ENCODE measurements at places on chromosomes 6 and 20. TPM values are rescaled to one million over a fixed set of nuclear protein-coding genes. Genes with fewer than 3 reads are reported as not detected.

GRCh38 chr6:81228912-81229555, 523.4 kb downstream of the TENT5A start:
- H3K4me3 ChIP-seq = no peak overlapping the region
- H3K27me3 ChIP-seq = no peaks in the 10 kb centered on the region
- no peak overlapping the region for H3K27ac ChIP-seq
- no peaks in the 10 kb centered on the region for H3K36me3 ChIP-seq
- no peaks in the 10 kb centered on the region for H3K4me1 ChIP-seq

- peaks cover 6% of the 10 kb centered on the region for H3K36me3 ChIP-seq
- H3K27ac ChIP-seq = peak overlapping the region; percentile 78
- peak; percentile 82 for DNase-seq
- H3K4me3 ChIP-seq = peak overlapping the region; percentile 0
Observed at GRCh38 chr6:4941782-4942672, 61.8 kb downstream of the RPP40 start.

- no peaks in the 10 kb centered on the region for H3K27me3 ChIP-seq
- no peak overlapping the region for H3K4me3 ChIP-seq
- no peaks in the 10 kb centered on the region for H3K4me1 ChIP-seq
- H3K27ac ChIP-seq = no peak overlapping the region
- peak; percentile 47 for DNase-seq
Observed at GRCh38 chr20:50625986-50626677, 65.2 kb downstream of the RIPOR3 start.

DNA sequence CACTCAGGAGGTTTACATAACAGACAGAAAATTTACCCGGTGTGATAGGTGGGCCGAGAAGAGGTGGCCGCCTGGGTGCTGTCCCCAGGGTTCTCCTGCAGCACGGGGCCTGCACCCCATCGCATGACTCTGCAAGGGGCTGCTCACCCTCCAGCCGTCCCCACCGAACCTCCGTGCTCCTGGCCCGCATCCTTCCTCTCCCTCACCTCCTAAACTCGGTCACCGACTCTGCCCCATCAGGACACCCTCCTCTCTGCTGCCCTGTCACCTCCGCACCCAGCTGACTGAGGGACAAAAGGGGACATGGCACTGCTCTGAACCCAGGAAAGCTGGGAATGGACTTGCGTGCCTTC, 147.6 kb downstream of the SYNDIG1 start:
- H3K27me3 ChIP-seq = peaks cover 3% of the 10 kb centered on the region
- H3K4me1 ChIP-seq = no peaks in the 10 kb centered on the region
- H3K4me3 ChIP-seq = no peak overlapping the region
- no peaks in the 10 kb centered on the region for H3K36me3 ChIP-seq
- no peak for DNase-seq

DNA sequence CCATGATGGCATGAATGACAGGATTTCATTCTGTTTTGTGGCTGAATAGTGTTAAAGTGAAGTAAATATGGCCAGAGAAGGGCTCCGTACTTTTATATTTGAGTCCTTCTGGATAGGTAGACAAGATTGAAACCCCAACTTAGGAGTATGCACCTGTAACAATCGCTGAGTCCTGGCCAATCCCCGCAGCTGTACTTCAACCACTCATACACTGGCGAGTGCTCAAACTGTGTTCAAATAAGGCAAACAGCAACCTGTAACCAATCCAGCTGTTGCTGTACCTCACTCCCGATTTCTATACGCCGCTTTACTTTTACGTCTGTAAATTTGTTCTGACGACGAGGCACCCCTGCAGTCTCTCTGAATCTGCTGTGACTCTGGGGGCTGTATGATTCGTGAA, 6.7 kb downstream of the TTLL2 start:
- H3K4me1 ChIP-seq = peaks cover 6% of the 10 kb centered on the region
- H3K27ac ChIP-seq = no peak overlapping the region
- H3K27me3 ChIP-seq = peaks cover 11% of the 10 kb centered on the region
- no peak for DNase-seq

- H3K27ac ChIP-seq = no peak overlapping the region
- H3K27me3 ChIP-seq = peaks cover 4% of the 10 kb centered on the region
- H3K4me3 ChIP-seq = no peak overlapping the region
- no peaks in the 10 kb centered on the region for H3K36me3 ChIP-seq
- no peaks in the 10 kb centered on the region for H3K4me1 ChIP-seq
- DNase-seq = no peak
Observed at GRCh38 chr6:154648188-154648887, 84.9 kb upstream of the SCAF8 start.

GRCh38 chr6:133259561-133259960, 18.4 kb downstream of the EYA4 start:
- no peak overlapping the region for H3K4me3 ChIP-seq
- no peak overlapping the region for H3K27ac ChIP-seq
- H3K27me3 ChIP-seq = peaks cover 2% of the 10 kb centered on the region
- no peak for DNase-seq

GRCh38 chr6:18211338-18211737, 53.0 kb downstream of the DEK start:
- peak overlapping the region; percentile 40 for H3K27ac ChIP-seq
- peaks cover 47% of the 10 kb centered on the region for H3K4me1 ChIP-seq
- H3K27me3 ChIP-seq = peaks cover 4% of the 10 kb centered on the region
- peak overlapping the region; percentile 0 for H3K4me3 ChIP-seq

DNA sequence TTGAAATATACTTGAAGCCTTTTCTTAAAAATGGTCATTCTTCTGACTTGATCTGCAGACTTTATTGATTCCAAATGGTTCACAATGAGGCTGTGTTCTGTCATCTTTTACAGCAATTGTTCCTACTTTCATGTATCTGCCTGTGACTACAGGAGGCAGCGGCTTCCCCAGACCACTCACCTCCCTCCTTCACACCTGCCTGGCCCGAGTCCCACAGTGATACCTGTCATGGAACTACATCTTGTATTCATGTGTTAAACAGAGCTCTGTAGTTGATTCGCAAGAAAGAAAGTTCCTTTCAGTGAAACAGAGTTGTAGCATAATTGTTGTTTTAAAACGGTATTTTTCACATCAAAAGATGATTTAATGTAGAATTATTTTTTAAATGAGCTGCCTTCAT, 673.5 kb upstream of the AGPAT4 start:
- H3K27ac ChIP-seq = no peak overlapping the region
- H3K4me1 ChIP-seq = no peaks in the 10 kb centered on the region

- peak overlapping the region; percentile 58 for H3K27ac ChIP-seq
- H3K36me3 ChIP-seq = peaks cover 26% of the 10 kb centered on the region
- no peak for DNase-seq
- H3K27me3 ChIP-seq = no peaks in the 10 kb centered on the region
- peaks cover 11% of the 10 kb centered on the region for H3K4me1 ChIP-seq
- no peak overlapping the region for H3K4me3 ChIP-seq
Observed at GRCh38 chr6:149628875-149629510, 19.5 kb downstream of the KATNA1 start.

GRCh38 chr20:7214081-7214740, 446.7 kb downstream of the BMP2 start:
- no peaks in the 10 kb centered on the region for H3K36me3 ChIP-seq
- H3K27me3 ChIP-seq = no peaks in the 10 kb centered on the region
- H3K27ac ChIP-seq = no peak overlapping the region
- no peaks in the 10 kb centered on the region for H3K4me1 ChIP-seq
- no peak for DNase-seq

DNA sequence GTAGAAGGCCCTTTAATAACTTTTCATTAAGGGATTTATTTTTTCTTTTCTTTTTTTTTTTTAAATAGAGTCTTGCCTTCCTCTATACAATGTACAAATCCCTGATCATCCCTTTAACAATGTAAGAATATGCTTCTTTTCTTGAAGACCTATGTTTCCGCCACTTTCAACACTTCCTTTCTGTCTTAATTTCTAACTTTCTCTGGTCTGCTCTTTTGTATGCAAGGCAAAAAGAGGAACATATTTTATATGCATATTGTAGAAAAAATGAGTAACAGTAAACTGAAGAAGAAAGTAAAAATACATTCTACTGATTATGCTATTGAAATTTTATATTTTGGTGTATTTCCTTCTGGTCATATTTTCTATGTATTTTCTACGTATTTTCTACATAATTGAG, 484.7 kb downstream of the TFAP2B start:
- no peaks in the 10 kb centered on the region for H3K4me1 ChIP-seq
- no peak overlapping the region for H3K27ac ChIP-seq
- DNase-seq = no peak

GRCh38 chr6:47303861-47304260, 5.8 kb downstream of the TNFRSF21 start:
- peaks cover 48% of the 10 kb centered on the region for H3K27me3 ChIP-seq
- H3K4me3 ChIP-seq = no peak overlapping the region
- no peak overlapping the region for H3K27ac ChIP-seq
- no peak for DNase-seq
- H3K4me1 ChIP-seq = no peaks in the 10 kb centered on the region
- no peaks in the 10 kb centered on the region for H3K36me3 ChIP-seq

- H3K27ac ChIP-seq = no peak overlapping the region
- no peaks in the 10 kb centered on the region for H3K4me1 ChIP-seq
- no peak overlapping the region for H3K4me3 ChIP-seq
Observed at GRCh38 chr6:89494131-89494793, 61.3 kb downstream of the ANKRD6 start.

GRCh38 chr6:25007269-25007699, 71.5 kb upstream of the RIPOR2 start:
- peaks cover 66% of the 10 kb centered on the region for H3K4me1 ChIP-seq
- H3K4me3 ChIP-seq = peak overlapping the region; percentile 38
- DNase-seq = peak; percentile 78
- H3K27me3 ChIP-seq = no peaks in the 10 kb centered on the region

DNA sequence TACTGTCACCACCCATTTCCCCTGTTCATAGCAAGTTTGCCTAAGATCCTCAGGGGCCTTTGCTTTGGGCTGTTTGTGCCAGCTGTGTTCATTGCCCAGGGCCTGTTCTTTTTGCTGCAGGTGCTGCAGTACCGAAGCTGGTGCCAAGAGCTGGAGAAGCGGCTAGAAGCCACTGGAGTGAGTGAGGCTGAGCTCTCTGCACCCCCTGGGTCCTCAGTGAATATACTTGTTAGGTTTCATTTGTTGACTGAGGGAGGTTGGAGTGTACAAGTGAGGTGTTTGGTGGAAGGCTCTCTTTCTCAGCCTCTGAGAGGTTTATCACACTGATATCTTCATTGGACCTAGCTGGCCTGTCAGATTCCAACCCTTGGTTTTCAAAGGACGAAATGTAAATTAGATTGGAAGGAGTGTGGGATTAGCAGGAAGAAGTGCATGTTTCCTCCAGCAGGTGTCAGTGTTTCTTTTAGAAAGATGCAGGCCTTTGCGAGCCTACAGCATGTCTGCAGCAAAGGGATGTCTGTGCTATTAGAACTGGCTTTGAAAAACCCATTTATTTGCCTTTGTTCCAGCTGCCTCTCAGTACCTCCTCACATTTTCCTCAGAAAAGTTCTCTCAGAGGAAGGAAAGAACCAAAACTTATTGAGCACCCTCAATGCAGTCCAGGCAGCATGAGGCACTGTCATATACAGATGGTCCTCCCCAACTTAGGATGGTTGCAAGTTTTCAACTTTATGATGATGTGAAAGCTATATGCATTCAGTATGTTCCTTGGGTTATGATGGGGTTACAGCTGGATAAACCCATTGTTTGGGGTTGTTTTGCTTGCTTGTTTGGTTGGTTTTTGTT, 8.3 kb downstream of the CEP250 start:
- H3K4me1 ChIP-seq = peaks cover 10% of the 10 kb centered on the region
- H3K36me3 ChIP-seq = peaks cover 6% of the 10 kb centered on the region
- H3K27me3 ChIP-seq = no peaks in the 10 kb centered on the region
- peak overlapping the region; percentile 61 for H3K27ac ChIP-seq
- H3K4me3 ChIP-seq = no peak overlapping the region

- H3K4me1 ChIP-seq = no peaks in the 10 kb centered on the region
- no peak overlapping the region for H3K4me3 ChIP-seq
- H3K27me3 ChIP-seq = no peaks in the 10 kb centered on the region
- no peak for DNase-seq
Observed at GRCh38 chr20:16158976-16159286, 414.3 kb downstream of the KIF16B start.

DNA sequence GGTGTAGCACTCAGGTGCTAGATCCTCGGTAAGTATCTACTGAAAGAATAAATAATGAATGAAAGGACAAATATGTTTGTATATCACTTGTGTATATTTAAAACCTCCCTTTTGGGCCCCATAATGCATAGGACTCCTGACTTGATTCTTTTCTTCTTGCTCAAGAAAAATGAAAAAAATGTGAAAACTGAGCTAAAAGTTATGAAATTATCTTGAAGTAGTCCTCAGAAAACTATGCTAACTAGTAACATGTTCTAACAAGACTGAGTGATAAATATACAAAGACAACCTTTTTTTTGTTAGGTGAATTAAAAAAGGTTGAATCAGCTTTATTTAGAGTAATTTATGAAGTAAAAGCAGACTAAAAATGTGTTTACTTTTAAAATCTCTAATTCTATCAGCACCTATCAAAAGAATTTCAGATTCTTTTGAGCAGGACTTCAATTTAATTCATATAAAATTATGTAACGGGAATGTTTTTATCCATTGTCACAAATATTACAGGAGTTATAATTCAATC, 247.8 kb upstream of the JAG1 start:
- no peak for DNase-seq
- no peak overlapping the region for H3K27ac ChIP-seq

- H3K4me1 ChIP-seq = no peaks in the 10 kb centered on the region
- no peak overlapping the region for H3K4me3 ChIP-seq
- no peak overlapping the region for H3K27ac ChIP-seq
- no peaks in the 10 kb centered on the region for H3K36me3 ChIP-seq
Observed at GRCh38 chr6:79261666-79262065, 27.2 kb upstream of the HMGN3 start.

GRCh38 chr6:90537027-90537426, 49.8 kb downstream of the MAP3K7 start:
- H3K27me3 ChIP-seq = no peaks in the 10 kb centered on the region
- peaks cover 18% of the 10 kb centered on the region for H3K36me3 ChIP-seq
- DNase-seq = no peak
- no peak overlapping the region for H3K4me3 ChIP-seq
- H3K27ac ChIP-seq = no peak overlapping the region

- no peaks in the 10 kb centered on the region for H3K27me3 ChIP-seq
- no peak overlapping the region for H3K27ac ChIP-seq
- no peaks in the 10 kb centered on the region for H3K4me1 ChIP-seq
Observed at GRCh38 chr6:161367472-161367871, 93.6 kb upstream of the AGPAT4 start.

The PRKN gene
- not detected for total RNA-seq

The C6orf58 gene
- not detected for total RNA-seq

The TSPO2 gene
- total RNA-seq = not detected

The ABHD16B gene
- not detected for total RNA-seq

The FAM83B gene
- not detected for total RNA-seq

The SFTA2 gene
- not detected for total RNA-seq

The COL10A1 gene
- not detected for total RNA-seq

The SNRPB2 gene
- total RNA-seq = 99.6 TPM

The HMGN4 gene
- 75.6 TPM for total RNA-seq

All from activated CD8-positive, alpha-beta memory T cell treated with anti-CD3 and anti-CD28 coated beads, Interleukin-2, amount 10 ng/mL, durations not matched to agents 7 days and 5 days (primary cell).